Activated CD4-positive, alpha-beta memory T cell treated with anti-CD3 and anti-CD28 coated beads for 36 hours (primary cell): ENCODE measurements at places on chromosomes 6 and 20. TPM values are rescaled to one million over a fixed set of nuclear protein-coding genes. Genes with fewer than 3 reads are reported as not detected.

LCA5 gene
- 0.15 TPM for total RNA-seq

DNA sequence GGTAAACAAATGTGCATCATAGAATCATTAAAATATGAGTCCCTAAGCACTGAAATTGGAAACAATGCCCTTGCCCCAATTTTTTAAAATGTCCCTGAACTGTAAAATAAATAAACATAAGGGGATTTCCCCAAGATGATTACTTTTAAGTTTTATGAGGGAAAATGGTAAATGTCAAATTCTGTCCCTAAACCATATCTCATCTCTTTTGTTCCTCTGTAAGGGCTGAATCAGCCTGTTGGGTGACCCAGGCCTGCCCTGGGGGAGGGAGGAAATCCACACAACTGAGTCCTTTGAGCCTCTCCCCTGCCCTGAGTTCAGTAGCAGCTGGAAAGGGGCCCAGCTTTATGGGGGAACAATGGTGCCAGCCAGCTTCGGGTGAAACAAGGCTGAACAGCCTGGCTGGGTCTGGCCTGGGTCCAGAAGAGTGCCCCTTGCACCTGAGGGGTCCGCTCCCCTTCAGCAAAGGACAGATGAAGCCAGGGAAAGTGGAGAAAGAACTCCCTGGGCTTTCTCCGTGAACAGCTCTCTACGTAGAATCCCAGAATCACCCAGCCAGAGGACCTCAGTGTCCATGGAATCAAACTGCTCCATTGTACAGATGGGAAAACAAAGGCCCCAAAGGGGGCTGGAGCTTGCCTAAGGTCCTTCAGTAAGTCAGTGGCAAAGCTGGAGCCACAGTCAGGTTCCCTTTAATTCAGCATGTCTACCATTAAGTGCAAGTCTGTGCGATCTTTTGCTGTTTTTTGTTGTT, 28.2 kb upstream of the ITCH start:
- no peak for DNase-seq

HLA-DMA gene
- 10.2 TPM for total RNA-seq

EBF4 gene
- 5.9 TPM for total RNA-seq

DNA sequence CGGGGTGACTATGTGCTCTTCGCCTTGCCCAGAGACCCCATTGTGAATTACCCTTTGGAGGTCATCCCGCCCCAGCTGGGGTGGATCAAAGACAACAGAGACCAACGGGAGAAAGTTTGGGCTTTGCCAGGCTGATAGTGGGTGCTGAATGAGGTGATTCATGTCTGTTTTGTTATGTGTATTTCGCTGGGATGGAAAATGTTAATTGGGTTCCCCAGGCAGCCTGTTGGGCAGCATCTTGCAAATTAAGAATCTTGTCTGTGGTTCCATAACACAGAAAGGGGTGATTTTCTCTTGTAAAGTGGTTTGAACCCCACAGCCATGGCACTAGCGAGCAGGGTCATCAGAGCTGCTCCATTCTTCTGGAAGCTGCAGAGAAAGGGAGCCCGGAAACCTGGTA, 63.1 kb upstream of the UNC93A start:
- DNase-seq = no peak

DNA sequence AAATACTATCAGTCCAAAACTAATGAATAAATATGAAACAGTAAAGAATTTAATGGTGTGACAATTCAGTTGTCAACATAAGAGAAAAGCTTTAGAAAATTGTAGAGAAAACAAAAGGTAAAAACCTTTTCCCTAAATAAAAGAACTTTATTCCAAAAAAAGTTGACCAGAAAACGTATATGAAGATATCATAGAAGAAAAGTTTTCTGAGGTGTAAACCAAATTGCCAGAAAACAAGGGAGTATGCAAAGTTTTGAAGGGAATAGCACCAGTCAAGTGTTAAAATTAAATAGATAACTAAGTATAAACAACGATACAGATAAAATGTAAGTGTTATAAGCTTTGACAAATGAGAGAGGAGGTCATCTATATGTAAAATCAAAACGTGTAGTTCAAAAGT, 104.9 kb downstream of the HIVEP1 start:
- no peak for DNase-seq

DNA sequence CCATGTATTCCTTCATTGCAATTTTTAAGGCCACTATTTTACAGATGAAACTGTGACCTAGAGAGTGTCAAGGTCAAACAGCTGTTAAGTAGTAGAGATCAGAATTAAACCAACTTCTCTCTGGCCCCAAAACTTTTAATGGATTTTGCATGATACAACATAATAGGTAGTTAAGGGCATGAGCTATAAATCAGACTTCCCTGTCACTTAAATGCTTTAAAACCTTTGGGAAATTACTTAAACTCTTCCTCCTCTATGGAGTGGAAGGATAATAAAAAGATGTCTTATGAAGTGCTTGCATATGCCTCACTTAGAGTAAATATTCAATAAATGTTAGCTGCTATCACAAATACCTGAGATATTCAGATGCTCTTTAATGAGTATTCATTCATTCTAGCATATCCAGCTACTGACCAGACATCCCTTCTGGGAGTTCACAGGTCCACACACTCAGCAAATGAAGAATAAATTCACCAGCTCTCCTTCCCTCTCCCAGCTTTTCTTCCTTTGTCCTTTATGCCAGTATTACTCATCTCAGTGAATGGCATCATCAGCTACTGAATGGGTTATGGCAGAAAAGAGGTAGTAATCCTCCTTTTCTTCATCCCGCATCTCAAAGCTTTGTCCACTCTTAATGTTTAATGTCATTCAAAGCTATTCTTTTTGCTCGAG, 36.2 kb downstream of the EYA4 start:
- DNase-seq = no peak

GRCh38 chr6:136036071-136036380, 184.5 kb downstream of the PDE7B start:
- no peak for DNase-seq

DNA sequence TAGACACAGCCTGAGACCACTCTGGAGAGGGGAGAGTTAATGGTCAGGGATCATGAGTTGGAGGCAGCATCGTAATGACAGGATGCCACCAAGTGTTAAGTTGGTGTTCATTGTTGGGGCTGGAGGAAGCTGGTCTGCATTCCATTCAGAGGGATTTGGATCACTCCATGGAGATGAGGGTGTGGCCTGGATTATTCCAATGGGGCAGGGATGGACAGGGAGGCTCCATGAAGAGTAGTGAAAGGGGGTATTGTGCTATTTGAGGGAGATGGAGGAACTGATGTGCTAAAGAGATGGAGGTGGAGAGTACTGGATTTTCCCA, 1.1 kb downstream of the SAPCD1 start:
- no peak for DNase-seq

CASS4 gene
- 7.8 TPM for total RNA-seq

RAB32 gene
- 0.44 TPM for total RNA-seq
